Trophoblast cell (in vitro differentiated cells and primary cell): ENCODE measurements at places on chromosomes 4 and X.

DNA sequence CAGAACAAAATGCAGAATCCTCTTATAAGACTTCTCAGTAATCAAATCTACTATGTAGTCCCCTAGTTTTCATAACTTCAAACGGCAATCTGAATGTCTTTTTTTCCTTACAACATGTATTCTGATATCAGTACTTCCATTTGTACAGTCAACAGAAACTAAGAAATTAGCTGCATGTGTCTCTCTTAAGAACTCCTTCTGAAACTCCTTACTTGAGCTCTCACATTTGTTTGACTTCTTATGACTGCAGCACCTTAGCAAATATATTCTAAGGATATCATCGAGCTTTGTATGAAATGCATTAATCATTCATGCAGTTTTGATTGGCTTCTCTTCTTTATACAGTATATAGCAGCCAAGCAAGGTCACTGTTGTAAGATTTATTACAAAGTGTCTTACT, 77.0 kb downstream of the TMEM47 start:
- H3K4me3 ChIP-seq, result no peak overlapping the region
- no peak overlapping the region for H3K27ac ChIP-seq
- H3K4me1 ChIP-seq, result no peaks in the 10 kb centered on the region
- H3K27me3 ChIP-seq, result no peaks in the 10 kb centered on the region
- no peaks in the 10 kb centered on the region for H3K36me3 ChIP-seq
- DNase-seq, result no peak

- DNase-seq, result no peak
- H3K27me3 ChIP-seq, result no peaks in the 10 kb centered on the region
- no peak overlapping the region for H3K27ac ChIP-seq
- no peaks in the 10 kb centered on the region for H3K36me3 ChIP-seq
- H3K4me1 ChIP-seq, result no peaks in the 10 kb centered on the region
Observed at GRCh38 chr4:73765296-73765695, 24.9 kb downstream of the CXCL8 start.

GRCh38 chrX:71667328-71668247, at the start of gene LOC101059915:
Gene LOC101059915 (plus strand): TSS chrX:71667546.
- no peak for DNase-seq
- H3K27me3 ChIP-seq, result no peaks in the 10 kb centered on the region
- H3K36me3 ChIP-seq, result no peaks in the 10 kb centered on the region
- H3K4me1 ChIP-seq, result peaks cover 8% of the 10 kb centered on the region
- no peak within 1 kb of the TSS for H3K4me3 ChIP-seq

GRCh38 chr4:25367004-25367621, 9.9 kb upstream of the ANAPC4 start:
- H3K27me3 ChIP-seq, result no peaks in the 10 kb centered on the region
- H3K4me1 ChIP-seq, result no peaks in the 10 kb centered on the region
- no peak overlapping the region for H3K27ac ChIP-seq
- no peak overlapping the region for H3K4me3 ChIP-seq
- no peaks in the 10 kb centered on the region for H3K36me3 ChIP-seq

- no peaks in the 10 kb centered on the region for H3K27me3 ChIP-seq
- H3K27ac ChIP-seq, result peak overlapping the region; percentile 48
- H3K36me3 ChIP-seq, result no peaks in the 10 kb centered on the region
- DNase-seq, result no peak
Observed at GRCh38 chrX:50707955-50708699, 105.9 kb downstream of the SHROOM4 start.

DNA sequence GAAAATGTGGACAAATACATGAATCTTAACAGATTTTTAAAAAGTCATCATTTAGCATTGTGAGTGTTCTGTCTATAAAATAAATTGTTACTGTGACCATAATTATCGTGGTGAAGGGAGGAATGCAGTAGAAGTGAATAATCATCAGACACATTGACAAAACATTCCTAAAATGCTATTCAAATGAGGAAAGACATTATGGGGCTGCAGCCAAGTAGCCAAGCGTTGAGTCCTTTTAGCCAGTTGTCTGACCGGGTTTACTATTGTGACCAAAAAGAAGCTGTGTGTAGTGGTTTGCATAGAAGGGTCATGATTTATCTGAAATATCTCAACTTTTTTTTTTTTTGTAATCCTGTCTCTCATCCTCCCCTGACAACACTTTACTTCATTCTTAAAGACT, 19.5 kb downstream of the WWC2 start:
- no peak overlapping the region for H3K4me3 ChIP-seq
- H3K27ac ChIP-seq, result no peak overlapping the region
- no peaks in the 10 kb centered on the region for H3K36me3 ChIP-seq

- no peaks in the 10 kb centered on the region for H3K36me3 ChIP-seq
- H3K4me1 ChIP-seq, result no peaks in the 10 kb centered on the region
- no peak overlapping the region for H3K4me3 ChIP-seq
Observed at GRCh38 chr4:112951362-112952312, 97.8 kb upstream of the ANK2 start.

- no peak overlapping the region for H3K4me3 ChIP-seq
- peaks cover 6% of the 10 kb centered on the region for H3K4me1 ChIP-seq
- H3K27me3 ChIP-seq, result no peaks in the 10 kb centered on the region
- no peaks in the 10 kb centered on the region for H3K36me3 ChIP-seq
- no peak overlapping the region for H3K27ac ChIP-seq
- no peak for DNase-seq
Observed at GRCh38 chrX:118423558-118423957, 72.1 kb upstream of the DOCK11 start.

GRCh38 chr4:74931376-74931775, 1.5 kb upstream of the PARM1 start:
- H3K4me3 ChIP-seq, result no peak overlapping the region
- H3K4me1 ChIP-seq, result peaks cover 7% of the 10 kb centered on the region
- peaks cover 22% of the 10 kb centered on the region for H3K27me3 ChIP-seq
- no peak overlapping the region for H3K27ac ChIP-seq

DNA sequence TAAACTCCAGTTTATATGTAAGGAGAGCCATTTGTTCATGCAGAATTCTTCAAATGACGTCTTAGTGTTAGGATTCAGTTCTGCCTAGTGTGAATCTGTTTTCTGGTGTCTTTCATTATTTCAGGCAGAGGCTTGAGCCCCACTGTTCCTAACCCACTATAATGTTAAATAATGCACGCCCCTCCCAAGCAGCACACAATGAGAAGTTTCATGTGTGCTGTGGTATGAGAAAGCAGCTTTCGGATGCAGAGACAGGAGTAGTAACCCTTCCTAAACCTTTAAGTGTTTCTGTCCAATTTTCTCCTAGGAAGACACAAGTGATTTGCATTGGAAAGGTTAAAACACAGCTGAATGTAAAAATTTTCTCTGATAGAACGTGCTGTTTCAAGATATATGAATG, 54.5 kb downstream of the TRIM2 start:
- no peaks in the 10 kb centered on the region for H3K36me3 ChIP-seq
- H3K27ac ChIP-seq, result no peak overlapping the region
- no peak for DNase-seq
- no peaks in the 10 kb centered on the region for H3K27me3 ChIP-seq

GRCh38 chr4:163758032-163758431, 263.5 kb downstream of the TMA16 start:
- no peak overlapping the region for H3K27ac ChIP-seq
- DNase-seq, result no peak
- H3K4me1 ChIP-seq, result no peaks in the 10 kb centered on the region
- no peak overlapping the region for H3K4me3 ChIP-seq
- H3K27me3 ChIP-seq, result no peaks in the 10 kb centered on the region

GRCh38 chr4:86278126-86278525, 81.7 kb downstream of the MAPK10 start:
- H3K27me3 ChIP-seq, result no peaks in the 10 kb centered on the region
- DNase-seq, result no peak
- no peak overlapping the region for H3K27ac ChIP-seq
- H3K36me3 ChIP-seq, result no peaks in the 10 kb centered on the region
- H3K4me1 ChIP-seq, result no peaks in the 10 kb centered on the region
- H3K4me3 ChIP-seq, result no peak overlapping the region

DNA sequence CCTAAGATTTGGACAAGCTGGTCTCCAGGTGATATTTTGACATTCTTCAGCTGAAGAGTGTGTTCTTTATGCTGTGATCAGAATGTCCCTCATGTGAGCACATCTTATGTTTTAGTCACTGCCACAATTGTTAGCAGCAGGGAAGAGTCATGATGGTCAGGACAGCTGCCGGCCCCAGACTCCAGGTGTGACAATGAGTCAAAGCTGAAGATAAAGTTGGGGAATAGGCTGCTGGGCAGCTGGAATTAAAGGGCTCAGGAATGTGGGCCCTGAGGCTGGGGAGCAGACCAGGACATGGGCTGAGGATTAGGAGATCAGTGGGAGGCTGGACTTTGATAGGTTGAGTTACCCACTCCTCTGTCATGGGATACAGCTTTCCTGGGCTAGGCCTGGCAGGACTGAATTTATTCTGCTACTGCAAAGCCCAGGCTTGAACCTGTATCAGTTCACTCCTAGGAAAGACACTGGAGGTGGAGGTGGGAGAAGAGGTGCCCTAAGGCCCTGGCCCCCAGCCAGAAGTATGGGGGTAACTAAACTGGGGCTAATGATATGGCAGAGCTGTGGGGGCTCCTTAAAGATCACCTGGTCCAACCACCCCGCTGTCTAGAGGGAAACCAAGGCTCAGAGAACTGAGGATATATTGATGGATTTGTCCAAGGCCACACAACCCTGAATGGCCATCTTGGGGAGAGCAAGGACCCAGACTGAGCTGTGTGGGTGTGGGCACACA, 119.5 kb downstream of the PJA1 start:
- H3K36me3 ChIP-seq, result no peaks in the 10 kb centered on the region
- H3K4me3 ChIP-seq, result no peak overlapping the region
- H3K27ac ChIP-seq, result no peak overlapping the region
- H3K27me3 ChIP-seq, result no peaks in the 10 kb centered on the region

GRCh38 chr4:4368809-4369580, 17.9 kb upstream of the NSG1 start:
- no peaks in the 10 kb centered on the region for H3K27me3 ChIP-seq
- no peak overlapping the region for H3K27ac ChIP-seq
- H3K36me3 ChIP-seq, result no peaks in the 10 kb centered on the region
- no peak for DNase-seq
- H3K4me3 ChIP-seq, result no peak overlapping the region

GRCh38 chr4:99379571-99379970, 27.0 kb upstream of the ADH1C start:
- H3K4me1 ChIP-seq, result no peaks in the 10 kb centered on the region
- H3K4me3 ChIP-seq, result no peak overlapping the region

GRCh38 chrX:79645749-79646148, 278.6 kb upstream of the ITM2A start:
- H3K4me3 ChIP-seq, result no peak overlapping the region
- no peak overlapping the region for H3K27ac ChIP-seq
- H3K27me3 ChIP-seq, result no peaks in the 10 kb centered on the region

DNA sequence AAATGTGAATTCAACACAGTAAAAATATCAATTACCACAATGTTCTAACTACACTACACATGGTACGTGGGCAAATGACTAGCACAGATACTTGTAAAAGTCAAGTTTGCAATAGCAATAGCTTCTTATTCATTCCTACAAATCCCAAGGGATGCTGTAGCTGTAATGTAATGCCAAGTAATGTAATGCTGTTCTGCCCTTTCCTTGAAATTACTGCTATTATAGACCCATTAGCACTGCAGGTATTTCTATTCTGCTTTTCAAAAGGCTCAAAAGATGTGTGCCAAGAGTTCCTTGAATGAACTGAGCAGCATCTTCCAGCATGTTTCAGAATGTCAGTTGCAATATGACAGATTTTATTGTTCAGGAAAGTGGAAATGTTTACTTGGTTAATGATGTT, 129.9 kb upstream of the BANK1 start:
- no peak for DNase-seq
- H3K27ac ChIP-seq, result no peak overlapping the region
- H3K36me3 ChIP-seq, result no peaks in the 10 kb centered on the region
- no peaks in the 10 kb centered on the region for H3K27me3 ChIP-seq
- H3K4me1 ChIP-seq, result no peaks in the 10 kb centered on the region
- H3K4me3 ChIP-seq, result no peak overlapping the region

DNA sequence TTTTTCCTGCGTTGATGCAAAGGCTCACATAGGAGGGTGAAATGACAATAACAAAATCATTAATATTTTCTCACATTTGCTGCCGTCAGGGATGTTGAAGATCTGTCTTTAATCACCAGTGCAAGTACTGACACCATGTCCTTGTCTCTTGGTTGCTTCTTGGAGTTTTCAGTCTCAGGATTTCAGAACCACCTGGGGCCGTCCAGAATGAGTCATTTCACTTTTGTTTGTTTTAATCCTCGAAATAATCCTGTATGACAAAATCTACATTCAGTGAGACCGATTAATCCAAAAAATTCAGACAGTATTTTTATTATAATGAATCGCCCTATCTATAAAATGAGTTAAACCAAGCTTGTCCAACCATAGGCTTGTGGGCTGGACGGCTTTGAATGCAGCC, 47.2 kb downstream of the NEIL3 start:
- H3K4me1 ChIP-seq, result no peaks in the 10 kb centered on the region
- H3K36me3 ChIP-seq, result no peaks in the 10 kb centered on the region
- DNase-seq, result no peak
- H3K27ac ChIP-seq, result no peak overlapping the region
- H3K4me3 ChIP-seq, result no peak overlapping the region

DNA sequence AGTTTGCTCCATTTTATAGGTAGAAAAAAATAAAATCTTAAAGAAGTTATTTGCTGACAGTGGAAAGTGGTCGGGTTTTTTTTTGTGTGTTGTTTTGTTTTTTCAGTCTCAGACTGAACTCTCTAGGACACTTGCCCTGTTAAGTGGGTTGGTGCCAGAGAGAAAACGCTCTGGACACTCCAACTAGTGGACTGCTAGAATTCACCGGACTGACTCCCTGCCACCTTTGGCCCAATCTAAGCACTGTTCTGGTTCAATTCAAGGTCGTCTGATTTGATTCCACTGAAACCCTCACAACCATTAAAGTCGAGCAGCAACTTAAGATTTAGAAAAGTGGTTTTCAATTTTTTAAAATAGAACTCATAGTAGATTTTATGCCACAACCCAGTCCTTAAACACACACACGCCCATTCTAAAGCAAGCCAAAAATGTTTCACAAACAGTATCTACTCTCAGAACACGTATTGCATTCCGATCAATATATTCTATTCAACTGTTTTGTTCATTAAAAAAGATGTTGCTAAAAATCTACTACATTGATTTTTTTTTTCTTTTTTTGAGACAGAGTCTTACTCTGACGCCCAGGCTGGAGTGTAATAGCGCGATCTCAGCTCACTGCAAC, 27.3 kb downstream of the RWDD4 start:
- H3K27me3 ChIP-seq, result no peaks in the 10 kb centered on the region
- no peak overlapping the region for H3K27ac ChIP-seq
- H3K4me3 ChIP-seq, result no peak overlapping the region
- no peaks in the 10 kb centered on the region for H3K36me3 ChIP-seq
- H3K4me1 ChIP-seq, result no peaks in the 10 kb centered on the region

DNA sequence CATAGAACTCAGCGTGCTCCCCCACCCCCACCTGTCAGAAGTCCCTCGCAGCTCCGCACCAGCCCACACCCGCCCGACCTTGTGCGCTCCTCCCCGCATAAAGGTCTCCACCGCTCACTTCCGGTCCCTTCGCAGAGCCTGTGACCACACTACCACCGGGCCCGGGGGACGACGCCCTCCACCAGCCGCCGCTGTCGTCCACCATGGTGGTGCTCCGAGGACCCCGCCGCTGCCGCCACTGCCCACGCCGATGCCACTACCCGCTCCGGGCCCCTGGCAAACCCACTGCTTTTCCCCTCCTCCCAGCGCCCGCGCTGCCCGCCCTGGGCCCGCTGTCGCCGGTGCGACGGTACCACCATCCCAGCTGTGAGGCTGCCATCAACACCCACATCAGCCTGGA, 79.8 kb upstream of the LANCL3 start:
- H3K4me3 ChIP-seq, result no peak overlapping the region
- DNase-seq, result no peak
- no peaks in the 10 kb centered on the region for H3K4me1 ChIP-seq
- H3K27ac ChIP-seq, result no peak overlapping the region

- H3K4me1 ChIP-seq, result peaks cover 3% of the 10 kb centered on the region
- no peaks in the 10 kb centered on the region for H3K27me3 ChIP-seq
- no peak overlapping the region for H3K27ac ChIP-seq
- no peak for DNase-seq
Observed at GRCh38 chrX:119121341-119121740, 6.3 kb downstream of the KIAA1210 start.
